Caki2 (cell line): ENCODE measurements at places on chromosomes 6 and 20. TPM values are rescaled to one million over a fixed set of nuclear protein-coding genes. Genes with fewer than 3 reads are reported as not detected.

The IL17F gene
- not detected in 2 replicates for total RNA-seq

The VARS1 gene
- total RNA-seq = 122 and 144 TPM in 2 replicates

The MAPK14 gene
- 27.0 and 40.4 TPM in 2 replicates for total RNA-seq

The WASF1 gene
- total RNA-seq = 21.9 and 26.5 TPM in 2 replicates
